Putamen (tissue), 1 donor: ENCODE measurements at places on chromosomes 7 and 10.

DNA sequence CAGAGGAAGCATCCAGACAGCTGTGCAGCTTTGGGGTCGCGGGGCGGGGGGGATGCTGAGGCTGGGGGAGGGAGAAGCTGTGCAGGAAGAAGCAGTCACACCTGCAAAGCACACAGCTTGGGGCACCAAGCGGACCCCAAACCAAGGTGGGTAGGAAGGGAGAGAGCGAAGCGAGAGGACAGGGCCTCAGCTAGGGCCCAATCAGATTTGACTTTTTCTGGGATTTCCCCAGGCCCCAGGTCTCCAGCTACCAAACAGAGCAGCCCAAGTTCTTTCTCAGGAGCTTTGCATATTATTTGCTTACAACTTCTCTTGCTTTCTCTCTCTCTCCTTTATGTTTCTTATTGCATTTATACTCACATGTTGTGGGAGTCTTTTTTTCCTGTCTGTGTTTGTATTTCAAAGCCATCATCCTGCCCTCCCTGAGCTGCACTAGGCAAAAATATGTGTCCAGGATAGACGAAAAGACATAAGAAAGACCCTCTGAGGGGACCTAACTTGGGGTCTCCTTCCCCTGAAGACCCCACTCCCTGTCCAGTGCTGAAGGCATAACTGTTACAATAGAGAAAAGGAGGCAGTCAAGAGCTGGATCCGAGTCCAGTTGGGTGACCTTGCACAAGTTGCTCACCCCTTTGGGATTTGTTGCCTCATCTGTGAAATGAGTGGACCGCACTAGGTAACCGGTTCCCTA is 50.6 kb upstream of the SMNDC1 start:
- DNase-seq: no peak

DNA sequence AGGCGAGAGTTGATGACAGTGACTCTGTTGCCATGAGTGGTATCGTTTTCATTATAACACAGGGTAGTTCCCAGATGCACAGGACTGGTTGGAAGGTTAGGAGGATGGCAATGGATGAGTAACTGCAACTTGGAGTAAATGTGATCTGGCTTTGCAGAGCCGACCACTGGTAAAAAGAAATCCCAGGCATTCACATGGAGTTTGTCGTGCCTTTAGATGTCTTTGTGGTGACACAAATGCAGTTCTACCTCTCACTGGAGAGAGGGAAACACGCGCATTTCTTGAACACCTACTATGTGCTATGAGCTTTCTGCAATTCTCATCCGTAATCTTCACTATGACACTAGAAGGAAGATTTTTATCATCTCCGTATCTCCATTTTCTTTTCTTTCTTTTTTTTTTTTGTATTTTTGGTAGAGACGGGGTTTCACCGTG is 1.7 kb upstream of the MNX1 start:
- no peak for DNase-seq

DNA sequence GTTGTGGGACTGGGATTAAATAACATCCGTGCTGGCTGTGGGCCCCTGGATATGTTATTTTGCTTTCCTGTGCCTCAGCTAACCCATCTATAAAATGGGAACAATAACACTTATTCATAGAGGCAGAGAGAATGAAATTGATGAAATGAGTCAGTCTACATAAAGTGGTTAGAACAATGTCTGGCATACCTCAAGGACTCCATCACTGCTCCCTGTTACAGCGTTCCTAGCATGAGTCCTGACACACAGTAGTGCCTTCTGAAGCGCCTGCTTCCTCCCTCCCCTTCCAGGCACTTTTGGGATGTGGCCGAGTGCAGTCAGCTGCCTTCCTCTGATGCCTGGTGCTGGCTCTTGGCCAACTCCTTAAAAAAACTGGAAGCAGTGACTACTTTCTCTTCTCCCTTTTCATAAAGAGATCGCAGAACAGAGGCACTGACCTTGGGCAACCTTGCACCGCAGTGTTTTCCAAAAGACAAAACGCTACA is 108.4 kb upstream of the ZMIZ1 start:
- DNase-seq: peak; percentile 53

DNA sequence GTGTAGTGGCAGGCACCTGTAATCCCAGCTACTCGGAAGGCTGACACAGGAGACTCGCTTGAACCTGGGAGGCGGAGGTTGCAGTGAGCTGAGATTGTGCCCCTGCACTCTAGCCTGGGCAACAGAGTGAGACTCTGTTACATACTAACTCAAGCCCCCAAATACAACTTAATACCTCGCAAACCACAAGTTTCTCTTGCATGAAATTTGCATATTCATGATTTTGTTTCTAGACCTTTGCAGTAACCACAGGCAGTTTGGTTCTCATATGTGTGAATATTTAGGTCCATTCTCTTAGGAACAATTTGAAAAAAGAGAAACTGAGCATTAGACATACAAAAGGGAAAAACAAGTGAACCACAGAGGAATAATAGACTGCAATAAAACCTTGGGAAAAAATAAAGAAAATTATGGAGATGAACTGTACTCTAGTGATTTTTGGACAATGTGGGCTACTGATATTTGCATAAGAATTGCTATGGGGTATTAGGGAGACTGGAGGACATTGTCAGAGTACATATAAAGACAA is 77.0 kb downstream of the ZNF277 start:
- DNase-seq: no peak

- DNase-seq: no peak
Measured at GRCh38 chr7:44322631-44323363, 2.6 kb downstream of the CAMK2B start.

DNA sequence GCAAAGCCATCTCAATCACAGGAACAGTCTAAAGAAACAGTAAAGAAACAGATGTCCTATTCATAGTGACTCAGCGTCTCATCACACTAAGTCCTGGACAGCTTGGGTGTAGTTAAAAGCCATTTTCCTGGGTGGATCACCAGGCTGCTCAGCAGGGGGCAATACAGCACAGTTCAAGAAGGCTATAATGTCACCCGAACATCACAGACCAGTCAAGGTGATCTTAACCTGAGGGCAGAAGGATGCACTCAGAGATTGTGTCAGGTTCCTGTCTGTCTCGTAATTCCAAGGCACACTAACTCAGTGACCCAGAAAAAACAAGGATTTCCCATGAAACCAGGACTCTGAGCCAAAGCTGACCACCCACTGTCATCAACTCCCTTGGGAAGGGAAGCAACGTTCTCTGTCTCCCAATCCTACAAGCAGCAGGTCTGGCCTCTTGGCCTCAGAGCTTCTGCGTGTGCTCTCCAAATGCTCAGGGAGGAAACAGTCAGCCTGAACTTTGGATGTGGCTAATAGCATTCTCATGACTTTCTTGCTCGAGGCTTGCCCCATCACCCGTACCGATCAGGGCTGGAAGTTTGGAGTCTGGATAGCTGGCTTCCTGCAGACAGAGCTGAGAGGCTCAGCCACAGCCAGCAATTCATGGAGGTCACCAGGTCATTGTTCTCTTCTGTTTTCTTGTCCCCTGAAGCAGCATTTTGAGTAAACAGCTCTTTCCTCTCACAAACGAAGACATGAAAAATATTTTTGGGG is 90.4 kb upstream of the FAM171A1 start:
- DNase-seq: peak; percentile 14

- no peak for DNase-seq
Measured at GRCh38 chr7:2192831-2193534, 39.8 kb downstream of the MAD1L1 start.

DNA sequence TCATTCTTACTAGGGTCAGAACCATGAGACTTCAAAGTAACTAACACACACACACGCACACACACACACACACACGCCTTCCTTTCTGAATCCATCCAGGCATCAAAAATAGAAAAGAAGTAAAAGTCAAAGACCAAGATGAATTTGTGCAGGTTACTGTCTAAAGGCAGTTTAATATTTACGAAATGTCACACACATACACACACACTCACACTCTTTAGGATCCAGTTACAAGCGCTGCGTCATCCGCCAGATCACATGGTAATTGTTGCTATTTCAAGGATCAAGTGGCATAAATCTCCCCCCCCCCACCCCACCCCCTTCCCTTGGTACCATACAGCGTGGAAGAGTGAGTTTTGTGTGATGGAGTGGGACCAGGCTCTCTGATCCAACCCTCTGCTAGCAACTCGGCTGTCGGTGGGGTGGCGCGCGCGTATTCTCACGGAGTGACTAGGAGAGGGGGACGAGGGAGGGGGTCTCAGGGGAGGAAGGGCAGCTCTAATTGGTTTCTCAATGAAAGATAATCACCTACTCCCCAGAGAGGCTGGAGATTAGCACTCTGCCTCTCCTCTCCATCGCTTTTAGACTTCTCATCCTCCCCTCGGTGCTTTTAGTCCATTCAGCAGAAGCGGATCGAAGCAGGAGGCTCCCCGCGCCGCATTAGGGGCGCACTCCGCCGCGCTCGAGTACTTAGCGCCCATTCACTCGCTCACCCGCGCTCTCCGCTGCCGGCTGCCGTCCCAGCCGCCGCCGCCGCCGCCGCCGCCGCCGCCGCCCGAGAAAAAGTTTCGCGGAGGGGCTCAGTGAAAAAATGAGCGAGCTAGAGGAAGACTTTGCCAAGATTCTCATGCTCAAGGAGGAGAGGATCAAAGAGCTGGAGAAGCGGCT is 83.5 kb upstream of the PRKG1 start:
- no peak for DNase-seq

- DNase-seq: no peak
Measured at GRCh38 chr7:129914536-129915272, 38.1 kb downstream of the UBE2H start.

DNA sequence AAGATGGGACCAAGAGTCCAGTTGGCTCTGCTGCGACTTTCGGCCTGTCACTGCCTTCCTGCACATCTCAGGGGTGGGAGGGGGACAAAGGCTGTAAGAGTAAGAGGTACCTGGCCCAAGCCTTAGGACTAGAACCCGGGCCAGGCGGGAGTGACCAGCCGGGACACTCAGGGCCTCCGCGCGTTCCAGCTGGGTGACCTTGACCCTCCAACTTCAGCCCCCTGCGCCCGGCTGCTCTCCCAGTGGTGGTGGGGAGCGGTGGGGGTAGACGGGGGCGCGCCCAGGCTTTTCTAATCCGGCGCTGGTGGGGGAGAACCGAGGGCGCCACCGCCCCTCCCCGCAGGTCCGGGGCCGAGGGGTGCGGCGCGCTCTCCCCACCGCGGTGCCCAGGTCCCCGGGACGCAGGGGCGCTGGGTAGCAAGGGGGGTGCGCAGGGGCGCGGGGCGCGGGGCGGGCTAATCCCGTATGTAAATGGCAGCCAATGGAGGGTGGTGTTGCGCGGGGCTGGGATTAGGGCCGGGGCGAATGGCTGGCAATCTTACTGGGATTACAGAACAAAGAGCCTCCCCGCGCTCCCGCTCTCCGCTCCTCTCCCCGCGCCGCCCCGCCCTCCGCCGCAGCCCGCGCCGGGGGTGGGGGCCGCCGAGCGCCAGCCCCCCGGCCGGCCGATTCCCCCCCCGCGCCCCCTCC is at the start of gene GTF2IRD1:
TSS of gene GTF2IRD1 (plus strand) at position 585 of the 690 bp plus-strand sequence. CDS start 54,175 bp downstream, outside the sequence.
- DNase-seq: peak; percentile 72

- DNase-seq: no peak
Measured at GRCh38 chr10:3336673-3337293, 164.2 kb upstream of the PITRM1 start.

DNA sequence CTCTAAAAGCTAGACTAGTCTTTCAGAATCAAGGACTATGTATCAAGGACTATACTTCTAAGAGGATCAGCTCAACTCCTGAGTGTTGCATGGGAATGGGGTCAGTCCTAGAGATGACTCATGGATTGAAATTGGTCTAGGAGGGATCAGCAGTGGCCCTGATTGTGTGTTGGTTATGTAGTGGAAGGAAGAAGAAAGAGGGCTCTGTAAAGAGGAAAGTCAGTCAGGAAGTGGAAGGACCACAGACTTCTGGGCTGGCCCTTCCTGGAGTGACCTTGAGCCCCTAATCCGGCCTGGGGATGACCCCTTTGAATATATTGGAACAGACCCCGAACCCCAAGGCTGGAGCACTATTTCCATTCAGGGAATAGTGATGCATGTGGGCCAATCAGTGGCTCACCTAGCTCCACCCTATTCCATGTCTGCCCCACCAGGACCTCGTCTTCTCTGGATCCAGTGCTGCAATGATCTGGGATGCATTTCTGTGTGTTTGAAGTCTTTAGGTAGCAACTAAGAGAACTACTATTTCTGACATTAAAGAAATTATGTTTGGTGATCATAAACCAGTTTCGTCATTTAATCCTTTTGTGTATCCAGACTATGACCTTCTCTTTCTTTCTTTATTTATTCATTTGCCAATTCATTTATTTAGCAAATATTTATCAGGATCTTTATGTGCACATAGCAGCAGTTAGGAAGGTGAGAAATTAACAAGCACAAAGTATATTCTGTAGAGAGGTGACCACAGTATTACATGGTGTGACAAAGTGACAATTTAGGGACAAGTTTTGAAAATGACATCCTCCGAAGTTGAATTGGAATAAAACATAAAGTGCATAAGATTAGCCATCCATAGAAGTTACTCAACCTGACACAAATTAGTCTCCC is 48.6 kb upstream of the KIF5B start:
- DNase-seq: no peak

GRCh38 chr10:3790858-3791257 is 5.8 kb upstream of the KLF6 start:
- DNase-seq: no peak

DNA sequence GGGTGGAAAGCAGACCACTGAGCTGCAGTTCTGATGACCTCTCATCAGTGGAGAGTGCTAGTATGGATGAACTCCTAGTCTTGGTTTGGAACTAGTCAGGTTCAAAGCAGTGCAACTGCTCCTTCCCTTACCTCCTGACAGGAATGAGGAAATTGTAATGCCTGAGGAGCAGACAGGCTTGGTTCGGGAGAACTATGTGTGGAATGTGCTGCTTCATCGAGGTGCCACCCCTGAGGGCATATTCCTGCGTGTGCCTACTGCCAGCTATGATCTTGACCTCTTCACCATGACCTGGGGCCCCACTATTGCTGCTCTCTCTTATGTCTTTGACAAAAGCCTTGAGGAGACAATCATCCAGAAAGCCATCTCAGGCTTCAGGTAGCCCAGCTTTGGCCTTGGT is 27.4 kb upstream of the NFKB2 start:
- DNase-seq: no peak

- DNase-seq: no peak
Measured at GRCh38 chr7:24891311-24891735, 88.7 kb downstream of the OSBPL3 start.

- no peak for DNase-seq
Measured at GRCh38 chr10:852386-852785, 79.1 kb downstream of the LARP4B start.

GRCh38 chr7:103418241-103418640 is 27.8 kb downstream of the SLC26A5 start:
- DNase-seq: no peak

- no peak for DNase-seq
Measured at GRCh38 chr7:96415293-96415940, 93.5 kb upstream of the SLC25A13 start.

DNA sequence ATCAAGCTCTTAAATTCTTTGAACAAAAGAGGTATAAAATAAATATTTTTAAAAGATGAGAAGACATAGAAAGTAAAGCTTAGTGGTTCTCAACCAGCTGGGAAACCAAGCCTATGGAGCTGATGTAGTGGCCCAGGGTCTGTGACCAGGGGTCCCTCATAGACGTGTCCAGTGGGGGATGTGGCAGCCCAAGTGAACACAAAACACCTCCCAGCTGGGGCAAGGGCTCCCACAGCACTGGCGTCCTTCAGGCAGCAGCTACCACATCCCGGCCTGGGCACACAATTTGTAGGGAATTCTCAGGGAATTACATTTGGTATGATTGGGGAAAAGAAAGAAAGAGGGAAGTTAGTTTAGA is 17.8 kb upstream of the CCDC71L start:
- DNase-seq: no peak
